ENCODE measurements at places on chromosomes 6 and 20. TPM values are rescaled to one million over a fixed set of nuclear protein-coding genes. Genes with fewer than 3 reads are reported as not detected.

DNA sequence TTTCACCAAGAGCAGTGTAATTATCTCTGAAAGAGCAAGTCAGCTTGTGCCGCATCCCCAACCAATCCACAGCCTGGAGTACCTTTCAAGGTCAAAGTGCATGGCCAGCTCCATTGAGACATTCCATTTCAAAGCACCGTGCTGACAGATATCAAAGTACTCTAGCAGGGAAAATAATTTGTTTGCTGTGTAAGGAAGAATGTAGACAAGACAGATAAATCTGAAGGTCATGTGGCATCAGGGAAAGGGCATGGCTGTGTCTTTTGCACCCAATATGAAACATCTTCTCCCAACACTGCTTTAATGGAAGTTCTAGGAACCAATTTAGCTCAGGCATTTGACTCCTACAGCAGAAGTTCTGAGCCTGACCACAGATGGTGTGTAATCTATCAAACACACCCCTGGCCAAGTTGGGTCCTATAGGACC is 242.7 kb upstream of the TAB2 start:
- no peak for DNase-seq

- DNase-seq, result no peak
These were observed 49.1 kb downstream of the MAP3K7 start for GRCh38 chr6:90537723-90538258.

DNA sequence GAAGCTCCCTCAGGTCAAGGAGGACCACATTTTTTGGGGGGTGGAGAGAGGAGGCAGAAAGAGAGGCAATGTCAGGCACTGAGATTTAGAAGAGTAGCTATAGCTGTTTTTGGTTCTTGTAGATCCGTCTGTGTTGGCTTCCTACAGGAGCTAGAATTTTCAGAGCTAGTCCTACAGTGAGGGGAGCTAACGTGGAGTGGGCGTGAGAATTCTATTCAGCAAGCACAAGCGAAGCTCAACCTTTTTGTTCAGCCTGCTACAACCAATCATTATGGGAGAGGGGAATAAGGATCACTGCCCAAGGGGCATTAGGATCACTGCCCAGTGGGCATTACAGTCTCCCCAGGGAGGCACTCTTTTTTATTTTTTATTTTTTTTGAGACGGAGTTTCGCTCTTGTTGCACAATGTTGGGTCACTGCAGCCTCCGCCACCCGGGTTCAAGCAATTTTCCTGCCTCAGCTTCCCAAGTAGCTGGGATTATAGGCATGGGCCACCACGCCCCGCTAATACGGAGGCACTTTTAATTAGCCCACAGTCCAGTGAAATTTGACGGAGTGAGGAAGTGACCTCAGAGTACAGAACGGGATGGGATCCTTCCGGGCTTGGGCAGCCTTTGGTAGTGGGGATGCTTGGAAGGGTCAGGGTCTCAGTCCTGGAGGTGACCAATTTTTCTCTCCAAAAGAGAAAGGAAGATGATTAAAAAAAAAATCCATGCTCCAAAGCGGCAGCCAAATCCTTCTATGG is 1.1 kb upstream of the PANK2 start:
- DNase-seq, result no peak

DNA sequence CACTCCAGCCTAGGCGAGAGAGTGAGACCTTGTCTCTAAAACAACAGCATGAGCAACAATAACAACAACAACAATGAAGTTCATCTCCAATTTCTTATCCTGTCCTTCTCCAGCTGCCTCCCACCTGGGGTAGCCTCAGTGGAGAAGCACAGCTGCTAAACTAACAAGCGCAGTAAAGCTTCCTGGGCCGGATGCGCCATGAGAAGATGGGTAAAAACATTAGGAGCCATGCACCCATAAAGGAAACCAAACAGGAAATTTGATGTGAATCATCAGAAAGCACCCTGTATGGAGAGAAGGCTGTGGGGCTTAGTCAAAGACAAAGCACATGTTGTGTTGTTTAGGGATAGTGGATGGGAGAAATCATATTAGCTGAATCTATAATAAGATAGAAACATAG is 61.1 kb upstream of the CCN6 start:
- no peak for DNase-seq

Gene OR2H2
- not detected for total RNA-seq

DNA sequence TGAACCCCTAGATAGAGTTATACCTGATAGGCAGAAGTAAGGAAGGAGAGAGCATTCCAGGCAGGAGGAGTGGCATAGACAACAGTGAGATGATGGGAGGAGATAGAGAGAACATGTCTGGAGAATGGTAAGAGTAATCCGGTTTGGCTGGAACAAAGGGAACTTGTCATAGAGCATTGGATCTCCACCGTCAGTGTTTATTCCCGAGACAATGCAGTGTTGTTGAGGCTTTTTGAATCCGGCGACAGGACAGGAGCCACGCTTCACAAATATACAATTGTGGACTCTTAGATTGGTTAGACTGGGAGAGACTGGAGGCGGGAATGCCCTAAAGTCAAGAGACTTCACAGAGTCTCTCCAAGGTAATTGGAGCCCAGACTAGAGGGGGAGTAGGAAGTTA is 119.8 kb downstream of the ANKS1A start:
- no peak for DNase-seq

Gene ESR1
- total RNA-seq, result not detected

Gene ADGRF1
- not detected for total RNA-seq

Gene LGSN
- not detected for total RNA-seq

- no peak for DNase-seq
These were observed 1067.0 kb upstream of the MAP3K7 start for GRCh38 chr6:91653895-91654294.

- no peak for DNase-seq
These were observed 187.4 kb upstream of the TAB2 start for GRCh38 chr6:149130090-149130489.

DNA sequence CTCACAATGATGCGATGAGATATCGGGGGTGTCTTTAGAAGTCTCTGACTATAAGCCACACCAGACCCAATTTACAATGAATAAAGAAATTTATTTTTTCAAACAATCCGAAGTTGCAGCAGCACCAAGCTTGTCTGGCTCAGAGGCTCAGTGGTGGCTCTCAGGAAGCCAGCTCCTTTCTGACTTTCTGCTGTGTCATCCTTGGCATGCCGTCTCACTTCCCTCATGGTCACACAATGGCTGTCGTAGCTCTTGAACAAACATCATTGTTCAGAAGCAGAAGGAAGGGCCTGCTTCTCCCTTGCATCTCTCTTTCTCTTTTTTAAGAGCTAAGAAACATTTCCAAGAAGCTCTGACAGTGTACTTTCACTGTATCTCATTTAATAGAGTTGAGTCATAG is 299.0 kb downstream of the DOK5 start:
- no peak for DNase-seq

DNA sequence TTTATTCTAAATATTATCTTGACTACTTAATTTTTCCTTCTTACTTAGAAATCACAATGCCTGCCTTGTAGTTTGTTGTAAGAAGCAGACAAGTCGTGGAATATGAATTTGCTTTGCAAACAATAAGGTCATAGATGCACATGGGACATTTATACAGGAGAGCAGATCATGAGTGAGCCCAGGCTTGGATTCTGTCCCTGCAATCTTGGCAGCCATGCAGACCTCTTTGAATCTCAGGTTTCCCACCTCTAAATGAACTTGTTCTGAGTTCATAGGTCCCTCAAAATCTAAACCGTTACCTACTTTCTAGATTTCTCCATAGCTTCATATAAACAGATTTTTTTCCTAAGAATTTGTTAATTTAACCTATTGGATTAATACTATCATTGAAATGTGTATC is 19.5 kb downstream of the KIAA0408 start:
- no peak for DNase-seq

DNA sequence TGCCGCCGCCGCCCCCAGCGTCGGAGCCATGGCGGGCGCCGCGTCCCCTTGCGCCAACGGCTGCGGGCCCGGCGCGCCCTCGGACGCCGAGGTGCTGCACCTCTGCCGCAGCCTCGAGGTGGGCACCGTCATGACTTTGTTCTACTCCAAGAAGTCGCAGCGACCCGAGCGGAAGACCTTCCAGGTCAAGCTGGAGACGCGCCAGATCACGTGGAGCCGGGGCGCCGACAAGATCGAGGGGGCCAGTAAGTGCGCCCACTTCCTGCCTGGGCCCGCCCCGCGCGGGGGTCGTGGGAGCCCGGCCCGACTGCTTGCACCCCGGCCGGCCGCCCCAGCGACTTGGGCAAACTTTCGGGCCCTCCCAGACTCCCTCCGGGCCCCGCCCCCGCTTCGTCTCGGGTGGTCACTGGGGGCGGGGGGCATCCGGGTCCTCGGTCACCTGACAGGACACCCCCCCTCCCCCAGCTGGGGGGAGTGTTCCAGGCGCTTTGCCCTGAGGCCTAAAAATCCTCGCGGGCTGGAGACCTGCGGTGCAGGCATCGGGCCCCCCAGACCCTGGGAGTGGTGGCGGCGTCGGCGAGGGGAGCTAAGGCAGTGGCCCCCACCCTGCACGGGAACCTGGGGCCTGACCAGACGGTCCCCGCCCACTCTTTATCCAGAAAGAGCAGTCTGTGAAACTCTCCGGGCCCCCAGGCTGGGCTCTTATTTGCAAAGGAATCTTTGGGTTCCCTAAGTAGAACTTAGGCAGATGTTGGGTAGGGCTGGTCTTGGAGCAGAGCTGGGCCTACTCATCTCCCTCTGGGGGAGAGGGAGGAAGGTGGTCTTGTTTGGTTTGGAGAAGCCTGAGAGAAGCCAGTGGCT is 501 bp downstream of the PLCG1 start:
- peak; percentile 89 for DNase-seq

Gene JPH2
- total RNA-seq, result 16.5 TPM

DNA sequence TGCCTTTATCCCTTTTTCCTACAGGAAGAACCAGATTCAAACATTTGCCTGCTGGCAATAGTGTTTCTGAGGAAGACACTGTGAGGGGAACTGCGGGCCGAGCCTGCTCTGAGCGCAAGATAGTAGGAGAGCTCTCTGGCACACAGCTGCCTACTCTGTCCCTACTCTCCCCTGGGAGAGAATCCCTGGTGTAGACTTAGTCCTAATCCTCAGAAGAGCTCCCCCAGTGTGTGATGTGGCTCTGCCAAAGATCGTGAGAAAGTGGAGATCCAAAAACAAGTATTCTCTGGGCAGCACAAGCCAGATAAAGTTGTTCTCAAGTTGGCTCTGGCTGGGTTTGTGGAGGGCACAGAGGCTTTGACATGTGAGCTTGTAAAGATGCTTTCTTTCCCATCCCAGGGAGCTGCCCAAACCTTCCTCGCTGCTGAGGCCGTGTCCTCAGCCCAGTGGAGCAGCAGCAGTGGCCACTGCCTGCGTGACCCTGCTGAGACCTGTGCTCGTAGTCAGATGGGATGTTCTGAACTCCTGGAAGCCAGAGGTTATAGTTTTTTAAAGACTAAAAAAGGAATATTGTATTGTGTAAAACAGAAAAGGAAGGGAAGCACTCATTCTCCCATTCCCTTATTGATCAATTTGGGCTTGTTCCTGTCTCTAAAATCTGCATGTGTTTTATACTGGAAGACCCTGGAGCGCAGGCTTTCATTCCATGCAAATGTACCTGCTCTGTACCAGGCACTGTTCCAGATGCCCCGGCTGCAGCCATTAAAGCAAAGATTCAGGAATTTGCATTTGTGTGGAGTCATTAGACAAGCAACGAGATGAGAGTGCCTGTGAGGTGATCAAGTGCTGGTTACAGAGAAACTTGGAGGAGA is 30.7 kb downstream of the PNLDC1 start:
- no peak for DNase-seq

- DNase-seq, result no peak
These were observed 45.2 kb downstream of the ANKEF1 start for GRCh38 chr20:10079964-10080363.

Gene FKBP1A
- total RNA-seq, result 187 TPM

Gene WFDC5
- total RNA-seq, result not detected

- DNase-seq, result no peak
These were observed 18.6 kb upstream of the FAM135A start for GRCh38 chr6:70394518-70395300.

GRCh38 chr6:157514659-157515496 is 133.9 kb downstream of the ZDHHC14 start:
- DNase-seq, result peak; percentile 59

Gene L3MBTL3
- 19.7 TPM for total RNA-seq

DNA sequence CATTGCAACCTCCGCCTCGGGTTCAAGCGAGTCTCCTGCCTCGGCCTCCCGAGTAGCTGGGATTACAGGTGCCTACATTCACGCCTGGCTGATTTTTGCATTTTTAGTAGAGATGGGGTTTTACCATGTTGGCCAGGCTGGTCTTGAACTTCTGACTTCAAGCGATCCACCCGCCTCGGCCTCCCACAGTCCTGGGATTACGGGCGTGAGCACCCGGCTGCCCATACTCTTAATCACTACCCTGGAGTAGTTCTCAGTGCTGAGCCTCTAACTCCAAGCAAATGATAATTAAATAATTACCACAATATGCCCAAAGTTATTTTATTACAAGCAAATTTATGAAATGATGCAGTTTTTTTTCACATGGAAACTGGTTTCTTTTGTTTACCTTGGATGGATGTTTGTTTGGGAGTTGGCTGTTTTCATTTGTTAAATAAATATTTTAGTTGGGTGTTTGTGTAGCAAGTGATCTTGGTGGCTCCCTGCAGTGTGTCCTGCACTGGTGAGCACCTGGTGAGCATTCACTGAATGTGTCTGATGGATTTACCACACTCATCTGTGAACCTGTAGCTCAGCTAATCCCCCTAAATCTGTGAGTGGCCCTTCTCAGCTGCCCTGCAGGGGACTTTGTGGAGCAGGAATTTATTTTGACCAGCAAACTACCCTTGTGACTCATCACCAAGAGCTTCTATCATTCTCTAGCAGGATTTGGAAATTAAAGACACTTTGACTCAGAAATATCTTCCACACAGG is 36.9 kb downstream of the UTRN start:
- no peak for DNase-seq

DNA sequence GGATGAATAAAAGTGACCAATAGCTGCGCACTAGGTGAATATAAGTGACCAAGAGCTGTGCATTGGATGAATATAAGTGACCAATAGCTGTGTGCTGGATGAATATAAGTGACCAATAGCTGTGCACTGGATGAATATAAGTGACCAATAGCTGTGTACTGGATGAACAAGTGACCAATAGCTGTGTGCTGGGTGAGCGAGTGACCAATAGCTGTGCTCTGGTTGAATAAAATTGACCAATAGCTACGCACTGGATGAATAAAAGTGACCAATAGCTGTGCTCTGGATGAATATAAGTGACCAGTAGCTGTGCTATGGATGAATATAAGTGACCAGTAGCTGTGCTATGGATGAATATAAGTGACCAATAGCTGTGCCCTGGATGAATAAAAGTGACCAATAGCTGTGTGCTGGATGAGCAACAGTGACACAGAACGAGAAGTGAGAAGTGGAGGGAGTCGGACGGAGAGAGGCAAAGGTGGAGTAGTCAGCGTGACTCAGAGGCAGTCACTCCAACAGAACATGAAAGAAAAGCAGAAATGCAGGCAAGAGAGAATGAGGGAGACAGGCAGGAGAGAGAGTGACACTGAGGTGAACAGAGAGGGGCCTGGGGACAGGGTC is 38.5 kb downstream of the RBM38 start:
- DNase-seq, result no peak

DNA sequence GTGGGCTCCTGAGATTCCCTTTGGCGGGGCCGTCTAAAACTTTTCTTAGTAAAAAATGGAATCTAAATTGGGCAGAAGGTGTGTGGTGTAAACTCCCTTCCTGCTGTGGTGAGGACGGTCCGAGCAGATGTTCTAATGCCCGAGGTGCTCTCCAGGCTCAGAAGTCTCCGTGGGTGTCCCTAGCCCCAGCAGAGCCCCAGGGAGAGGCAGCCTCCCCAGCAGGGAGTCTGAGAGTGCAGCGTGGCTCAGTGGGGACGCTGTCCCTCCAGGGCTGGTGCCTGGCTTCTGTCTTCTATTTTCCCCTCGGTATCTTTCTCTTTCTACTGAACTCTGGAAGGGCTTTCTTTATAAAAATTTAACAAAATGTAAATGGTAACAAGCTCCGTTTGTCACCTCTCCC is 208.2 kb downstream of the SMOC2 start:
- no peak for DNase-seq
